ENCODE measurements at places on chromosomes 1 and 21. TPM values are rescaled to one million over a fixed set of nuclear protein-coding genes. Genes with fewer than 3 reads are reported as not detected.

Gene RPE65
- total RNA-seq: not detected

Gene DLGAP3
- 0.10 TPM for total RNA-seq

Gene PPIAL4G
- total RNA-seq: not detected

Gene CA6
- total RNA-seq: not detected

Gene ECM1
- total RNA-seq: 1.9 TPM

Gene NPHS2
- total RNA-seq: not detected

Gene MLLT11
- 13.5 TPM for total RNA-seq

Data from A549 treated with AZD2906 at 1 μM for 4 hours (cell line).